ENCODE measurements at places on chromosomes 4 and X.

- DNase-seq: no peak
Measured at GRCh38 chr4:85929961-85930665, 429.7 kb downstream of the MAPK10 start.

DNA sequence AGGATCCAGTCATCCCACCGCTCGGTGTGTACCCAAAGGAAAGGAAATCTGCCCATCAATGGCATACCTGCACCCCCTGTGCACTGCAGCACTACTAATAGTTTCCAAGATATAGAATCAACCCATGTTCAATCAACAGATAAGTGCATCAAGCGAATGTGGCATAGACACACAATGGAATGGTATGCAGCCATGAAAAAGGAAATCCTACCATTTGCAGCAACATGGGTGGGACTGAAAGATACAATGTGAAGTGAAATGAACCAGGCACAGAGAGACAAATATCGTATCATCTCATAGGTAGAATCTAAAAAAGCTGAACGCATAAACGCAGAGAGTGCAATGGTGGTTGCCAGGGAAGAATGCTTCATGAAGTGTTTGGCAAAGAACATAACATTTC is 42.5 kb downstream of the DHRSX start:
- no peak for DNase-seq

DNA sequence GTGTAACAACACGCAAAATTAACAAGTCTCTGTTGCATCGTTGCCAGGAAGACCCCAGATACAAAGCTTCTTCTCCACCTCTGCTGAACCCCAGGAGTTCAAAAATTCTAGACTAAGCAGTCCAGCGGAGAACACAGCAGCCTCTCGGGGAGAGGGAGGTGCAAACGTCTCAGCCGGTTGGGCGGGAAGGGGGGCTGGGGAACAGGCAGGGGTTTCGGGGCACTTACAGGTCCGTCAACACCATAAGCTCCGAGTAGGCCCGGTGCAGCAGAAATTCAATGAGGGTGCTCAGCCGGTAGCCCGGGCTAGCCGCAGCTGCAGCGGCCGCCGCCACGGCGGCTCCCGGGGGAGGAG is 394 bp downstream of the MED14 start:
- no peak for DNase-seq

DNA sequence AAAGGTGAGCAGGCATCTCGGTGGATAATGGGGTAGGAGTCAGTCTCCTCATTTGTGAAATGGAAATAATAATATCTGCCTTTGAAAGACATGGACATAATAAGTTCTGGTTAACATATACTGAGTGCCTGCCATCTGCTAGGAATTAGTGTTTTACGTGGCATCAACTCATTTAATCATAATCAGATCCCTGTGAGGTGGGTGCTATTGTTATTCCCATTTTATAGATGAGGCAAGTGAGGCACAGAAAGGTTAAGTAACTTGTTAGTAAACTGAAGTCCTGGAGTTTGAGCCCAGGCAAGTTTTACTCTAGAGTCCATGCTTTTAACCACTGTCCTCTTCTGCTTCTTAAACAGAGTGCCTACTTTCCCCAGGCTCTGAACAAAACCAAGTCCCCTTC is 7.5 kb downstream of the CCDC120 start:
- no peak for DNase-seq

DNA sequence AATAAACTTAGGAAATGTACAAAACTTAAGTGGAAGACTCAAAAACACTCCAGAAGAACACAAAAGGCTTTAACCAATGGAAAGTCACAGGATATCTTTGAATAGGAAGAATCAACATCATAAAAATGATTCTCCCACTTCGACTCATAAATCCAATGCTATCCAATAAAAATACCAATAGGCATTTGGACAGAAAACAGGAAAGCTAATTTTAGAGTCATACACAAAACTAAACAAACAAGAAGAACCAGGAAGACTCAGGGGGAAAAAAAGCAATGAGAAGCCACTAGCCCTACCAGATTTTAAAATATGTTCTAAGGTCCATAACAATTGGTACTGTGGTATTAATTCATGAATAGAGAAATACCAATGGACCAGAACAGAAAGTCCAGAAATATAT is 28.2 kb downstream of the SLC9A7 start:
- DNase-seq: no peak

GRCh38 chrX:80576806-80577533 is 156.7 kb downstream of the TENT5D start:
- DNase-seq: no peak

DNA sequence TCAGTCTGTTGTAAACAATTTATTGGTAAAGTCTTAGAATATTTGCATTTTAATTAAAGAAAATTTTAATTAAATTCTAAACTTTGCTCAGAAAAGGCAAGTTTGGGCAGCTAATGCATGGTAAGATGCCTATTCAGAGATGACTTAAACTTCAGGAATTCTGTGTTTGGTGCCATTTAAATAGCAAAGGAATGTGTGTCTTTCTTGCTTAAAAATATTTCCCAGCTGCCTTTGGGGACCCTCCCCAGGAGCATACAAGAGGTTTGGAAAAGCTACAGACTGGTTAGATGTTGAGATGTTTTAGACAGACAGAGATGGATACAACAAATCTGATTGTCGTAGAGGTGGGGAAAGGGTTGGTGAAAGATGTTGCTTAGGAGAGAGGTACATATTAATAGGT is 36.5 kb downstream of the AFF2 start:
- no peak for DNase-seq

DNA sequence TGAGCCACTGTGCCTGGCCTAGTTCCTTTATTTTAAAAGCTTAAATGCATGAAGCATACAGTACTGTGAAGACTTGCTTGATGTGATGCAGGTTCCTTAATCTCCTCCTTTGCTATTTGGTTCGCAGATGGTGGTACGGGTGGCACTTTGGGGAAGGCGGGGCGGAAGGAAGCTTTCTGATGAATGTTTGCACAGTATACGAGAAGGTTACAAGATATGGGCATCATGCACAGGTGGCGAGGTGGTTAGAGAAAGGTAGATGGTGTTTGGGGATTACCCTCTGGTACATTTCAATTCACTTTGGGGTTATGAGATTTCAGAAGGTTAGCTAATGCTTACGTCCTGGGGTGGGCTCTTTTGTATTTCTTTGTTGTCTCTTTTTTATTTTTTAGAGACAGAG is 17.2 kb downstream of the RHOH start:
- DNase-seq: no peak

DNA sequence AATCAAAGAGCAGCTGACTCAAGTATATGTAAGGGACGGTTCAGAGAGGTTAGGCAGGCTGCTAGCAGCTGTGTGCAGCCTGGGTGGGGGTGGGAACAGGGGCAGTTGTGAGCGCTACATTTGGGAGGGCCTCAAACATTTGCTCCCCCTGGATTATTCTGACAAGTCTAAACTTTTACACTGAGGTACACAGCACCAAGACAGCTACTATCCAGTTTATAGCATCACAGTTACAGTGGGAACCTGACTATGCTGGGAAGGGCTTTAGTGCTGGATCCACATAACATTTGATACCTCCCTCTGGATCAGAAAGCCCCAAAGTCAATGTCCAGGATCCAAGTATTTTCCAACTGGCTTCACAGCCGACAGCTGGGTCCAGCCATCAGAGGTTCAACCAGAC is 55.8 kb upstream of the GIMD1 start:
- no peak for DNase-seq

DNA sequence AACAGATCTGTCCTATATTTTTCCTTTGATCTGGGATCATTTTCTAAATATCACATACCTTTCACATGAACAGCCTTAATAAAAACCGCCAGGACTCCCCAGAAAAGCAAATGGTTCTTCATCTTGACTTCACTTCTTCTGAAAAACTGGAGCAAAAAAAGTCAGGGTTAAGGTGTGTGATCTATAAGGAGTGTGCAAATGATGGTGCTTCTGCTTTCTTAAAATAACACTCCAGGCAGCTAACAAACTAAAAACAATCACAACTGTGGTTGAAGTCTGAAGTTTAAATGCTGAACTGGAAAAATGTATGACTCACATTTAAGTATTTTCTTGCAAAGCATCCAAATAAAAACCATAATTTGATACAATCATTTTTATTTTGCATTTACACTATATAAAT is at the start of gene JCHAIN:
Gene JCHAIN (minus strand): TSS at position 140 of the 400 bp plus-strand sequence. CDS start 18 bp downstream, at position 122.
- DNase-seq: no peak

DNA sequence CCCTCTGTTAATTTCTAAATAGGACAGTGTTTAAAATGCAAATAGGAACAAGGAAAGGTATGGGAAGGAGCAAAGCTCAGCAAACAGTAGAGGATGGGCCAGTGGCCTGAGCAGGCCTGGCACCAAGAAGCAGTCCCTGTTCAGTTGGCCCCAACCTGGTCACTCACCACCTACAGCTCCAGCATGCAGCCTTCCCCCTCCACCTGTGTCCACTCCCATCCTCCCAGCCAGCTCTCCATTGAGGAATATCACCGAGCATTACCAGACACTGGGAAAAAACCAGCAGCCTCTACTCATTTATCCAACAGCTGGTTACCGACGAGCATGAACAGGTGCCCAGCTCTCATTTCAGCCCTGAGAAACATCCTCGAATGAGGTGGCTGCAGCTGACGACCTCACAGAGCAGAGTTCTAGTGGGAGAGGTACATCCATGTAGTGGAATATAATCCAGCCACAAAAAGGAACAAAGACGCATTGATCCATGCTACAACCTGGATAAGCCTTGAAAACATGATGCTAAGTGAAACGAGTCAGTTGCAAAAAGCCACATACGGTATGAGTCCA is 25.6 kb downstream of the CD99L2 start:
- no peak for DNase-seq

GRCh38 chr4:151166636-151167035 is 67.2 kb downstream of the RPS3A start:
- no peak for DNase-seq

GRCh38 chr4:108118505-108118904 is 50.2 kb downstream of the LEF1 start:
- no peak for DNase-seq

GRCh38 chr4:53633608-53634007 is 42.3 kb upstream of the LNX1 start:
- DNase-seq: no peak

DNA sequence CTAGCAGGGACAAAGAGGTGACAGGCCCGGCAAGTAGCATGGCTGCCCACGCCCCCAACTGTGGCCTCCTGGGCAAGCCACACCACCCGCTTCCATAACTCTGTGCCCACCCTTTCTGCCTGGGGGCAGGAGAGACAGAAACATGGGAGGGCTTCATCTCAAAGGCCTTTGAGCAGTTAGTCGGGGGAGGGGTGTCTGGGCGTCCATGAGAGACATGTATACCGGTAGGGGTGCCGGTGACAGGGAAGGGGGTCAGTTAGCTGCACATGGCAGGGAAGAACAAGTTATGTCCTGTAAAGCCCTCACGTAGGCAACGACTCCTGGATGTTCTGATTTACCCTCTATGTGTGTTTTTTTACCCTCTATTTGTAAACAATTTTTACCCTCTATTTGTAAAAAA is 9.3 kb downstream of the PDZD4 start:
- no peak for DNase-seq

DNA sequence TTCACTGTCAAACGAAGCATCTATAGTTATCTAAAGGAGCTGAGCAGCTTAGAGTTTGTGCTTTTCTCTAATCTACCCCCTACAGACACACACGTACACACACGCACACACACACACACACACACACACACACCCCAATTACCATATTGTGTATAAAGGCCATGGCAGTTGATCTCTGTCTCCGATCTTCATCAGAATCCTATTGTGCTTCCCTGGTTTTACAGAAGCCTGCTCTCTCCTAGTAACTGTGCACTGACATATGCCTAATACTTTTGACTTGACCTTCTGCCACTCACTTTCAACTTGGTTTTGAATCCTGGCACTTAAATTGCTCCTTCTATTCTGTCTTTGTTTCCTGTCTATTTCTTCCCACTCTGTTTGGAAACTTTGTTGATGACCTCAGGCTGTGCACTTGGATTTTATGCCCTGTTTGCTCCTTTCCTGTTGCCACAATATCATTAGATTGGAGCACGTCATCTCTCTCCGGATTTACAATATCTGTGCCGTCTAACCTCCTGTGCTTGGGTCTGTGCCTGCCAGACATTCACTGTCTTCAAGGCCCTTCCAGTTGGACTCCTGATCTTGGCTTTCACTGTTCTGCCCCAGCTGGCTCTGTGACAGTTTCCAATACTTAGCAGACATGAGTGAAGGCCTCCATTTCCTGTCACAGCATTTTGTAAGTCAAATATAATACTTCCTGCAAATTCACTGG is 928.1 kb downstream of the FAT4 start:
- no peak for DNase-seq

- no peak for DNase-seq
Measured at GRCh38 chr4:98623126-98623802, 35.1 kb downstream of the TSPAN5 start.

DNA sequence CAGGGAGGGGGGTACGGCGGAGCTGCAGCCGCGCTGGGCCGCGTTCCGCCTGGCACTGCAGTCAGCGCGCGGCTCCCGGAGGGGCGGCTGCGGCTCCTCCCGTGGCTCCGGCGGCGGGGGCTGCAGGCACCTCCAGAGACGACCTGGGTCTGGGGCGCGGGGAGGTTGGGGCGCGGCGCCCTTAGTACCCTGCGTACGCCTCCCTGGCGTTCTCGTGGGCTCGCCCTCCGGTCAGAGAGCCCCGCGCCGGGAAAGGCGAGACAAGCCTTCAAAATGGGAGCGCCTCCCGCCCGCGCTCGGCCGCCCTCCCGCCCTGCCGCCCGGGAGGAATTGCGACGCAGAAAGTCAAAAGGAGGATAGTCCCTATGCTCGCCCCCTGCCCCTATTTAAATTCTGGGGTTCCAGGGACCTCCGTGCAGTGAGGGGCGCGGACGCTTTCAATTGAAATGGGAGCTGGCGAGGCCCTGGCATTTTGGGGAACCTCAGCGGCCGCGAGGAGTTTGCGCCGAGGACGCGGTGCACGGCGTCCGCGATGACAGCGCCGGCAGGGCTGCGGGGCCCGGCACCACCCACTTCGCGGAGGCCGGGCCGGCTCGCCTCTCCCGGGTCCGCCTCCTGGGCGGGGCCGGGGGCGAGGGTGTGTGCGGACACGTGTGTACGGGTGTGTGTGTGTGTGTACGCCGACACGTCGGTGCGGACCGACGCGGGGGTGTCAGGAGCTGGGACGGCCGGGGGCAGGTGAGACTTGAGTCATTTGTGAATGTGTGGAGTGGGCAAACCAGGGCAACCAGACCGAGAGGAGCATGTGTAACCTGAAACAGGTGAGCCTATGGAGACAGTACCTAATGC is 544 bp downstream of the HERC3 start:
- DNase-seq: no peak

GRCh38 chrX:23819385-23820234 is 36.6 kb downstream of the SAT1 start:
- no peak for DNase-seq

DNA sequence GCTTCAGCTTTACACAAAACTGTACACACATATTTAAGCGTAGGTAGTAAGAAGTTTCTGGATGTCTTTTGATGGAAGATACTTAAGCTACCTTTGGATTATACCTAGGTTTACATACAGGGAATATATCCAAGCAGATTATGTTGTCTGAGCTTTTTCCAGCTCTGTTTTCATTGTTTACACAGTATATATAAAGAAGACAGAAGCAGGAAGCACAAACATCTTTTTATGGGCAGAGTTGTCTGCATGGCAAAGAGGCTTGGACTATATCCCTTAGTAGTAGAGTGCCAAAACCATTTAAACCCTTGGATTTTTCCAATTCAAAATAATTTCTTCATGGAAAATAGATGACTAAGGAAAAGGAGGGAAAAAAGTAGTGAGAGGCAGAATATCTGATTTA is 329.4 kb upstream of the AGA start:
- DNase-seq: no peak
